ENCODE measurements at places on chromosomes 12 and 14.

DNA sequence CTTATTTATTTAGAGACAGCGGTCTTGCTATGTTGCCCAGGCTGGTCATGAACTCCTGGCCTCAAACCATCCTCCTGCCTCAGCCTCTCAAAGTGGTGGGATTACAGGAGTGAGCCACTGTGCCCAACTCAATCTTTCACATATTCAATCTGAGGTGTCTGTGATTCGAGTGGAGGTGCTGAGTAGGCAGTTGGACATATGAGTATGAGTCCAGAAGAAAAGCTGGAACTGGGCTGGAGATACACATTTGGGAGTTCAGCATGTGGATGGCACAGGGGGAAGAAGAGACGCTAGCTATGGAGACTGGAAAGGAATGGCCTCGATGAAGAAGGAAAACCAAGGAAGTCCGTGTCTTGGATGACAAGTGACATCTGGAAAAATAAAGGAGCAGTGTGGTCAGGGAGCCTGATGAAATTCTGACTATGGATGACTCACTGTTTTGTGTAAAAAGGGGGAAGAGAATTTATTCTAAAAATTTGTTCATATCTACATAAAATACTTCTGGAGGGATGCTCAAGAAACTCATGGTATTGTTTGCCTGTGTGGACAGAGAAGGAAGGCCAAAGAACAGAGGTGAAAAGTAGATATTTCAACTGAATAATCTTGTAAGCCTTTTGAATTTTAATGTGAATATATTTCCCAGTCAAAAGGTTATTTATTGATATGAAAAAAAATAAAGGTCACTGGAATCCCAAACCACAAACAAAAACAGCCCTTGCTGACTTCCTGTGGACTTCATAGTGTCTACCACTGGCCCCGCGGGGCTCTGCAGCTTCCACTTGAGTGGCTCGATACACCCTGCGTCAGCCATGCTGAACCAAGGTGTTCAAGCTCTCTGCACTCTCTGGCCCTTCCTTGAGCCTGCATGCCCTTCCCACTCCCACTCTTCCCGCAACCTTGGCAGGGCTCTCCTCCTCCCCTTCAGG, 8.9 kb upstream of the LTA4H start:
- no peak for DNase-seq

- no peak for DNase-seq
These were observed 908 bp downstream of the ENTPD5 start for GRCh38 chr14:74018174-74018585.

- no peak for DNase-seq
These were observed 31.5 kb downstream of the DUSP16 start for GRCh38 chr12:12531194-12531593.

- no peak for DNase-seq
These were observed 13.8 kb downstream of the CD9 start for GRCh38 chr12:6213969-6214368.

GRCh38 chr12:130863298-130863697, 8.6 kb upstream of the RAN start:
- DNase-seq: no peak

GRCh38 chr12:57066245-57066644, 12.3 kb downstream of the NEMP1 start:
- DNase-seq: no peak
